ENCODE measurements at places on chromosomes 5 and 9.

DNA sequence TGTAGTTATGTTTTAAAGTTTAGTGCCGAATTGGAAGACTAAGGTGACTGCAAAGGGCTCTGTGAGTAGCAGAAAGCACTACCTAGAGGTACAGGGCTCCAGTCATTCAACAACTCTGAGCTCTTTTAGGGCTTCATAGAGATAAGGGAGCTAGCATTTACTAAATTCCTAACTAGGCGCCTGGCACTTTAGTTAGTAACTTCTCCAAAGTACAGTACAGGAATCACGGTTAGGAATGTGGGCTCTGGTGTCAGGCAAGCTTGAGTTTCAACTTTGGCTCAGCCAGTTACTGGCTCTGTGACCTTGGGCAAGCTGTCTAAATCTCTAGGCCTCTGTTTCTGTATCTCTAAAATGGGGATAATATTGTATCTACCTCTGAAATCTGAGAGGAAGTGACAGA, 115.3 kb downstream of the SLIT3 start:
- H3K4me3 ChIP-seq, result no peak overlapping the region
- no peaks in the 10 kb centered on the region for H3K4me1 ChIP-seq
- DNase-seq, result no peak
- no peak overlapping the region for H3K27ac ChIP-seq
- no peaks in the 10 kb centered on the region for H3K36me3 ChIP-seq

DNA sequence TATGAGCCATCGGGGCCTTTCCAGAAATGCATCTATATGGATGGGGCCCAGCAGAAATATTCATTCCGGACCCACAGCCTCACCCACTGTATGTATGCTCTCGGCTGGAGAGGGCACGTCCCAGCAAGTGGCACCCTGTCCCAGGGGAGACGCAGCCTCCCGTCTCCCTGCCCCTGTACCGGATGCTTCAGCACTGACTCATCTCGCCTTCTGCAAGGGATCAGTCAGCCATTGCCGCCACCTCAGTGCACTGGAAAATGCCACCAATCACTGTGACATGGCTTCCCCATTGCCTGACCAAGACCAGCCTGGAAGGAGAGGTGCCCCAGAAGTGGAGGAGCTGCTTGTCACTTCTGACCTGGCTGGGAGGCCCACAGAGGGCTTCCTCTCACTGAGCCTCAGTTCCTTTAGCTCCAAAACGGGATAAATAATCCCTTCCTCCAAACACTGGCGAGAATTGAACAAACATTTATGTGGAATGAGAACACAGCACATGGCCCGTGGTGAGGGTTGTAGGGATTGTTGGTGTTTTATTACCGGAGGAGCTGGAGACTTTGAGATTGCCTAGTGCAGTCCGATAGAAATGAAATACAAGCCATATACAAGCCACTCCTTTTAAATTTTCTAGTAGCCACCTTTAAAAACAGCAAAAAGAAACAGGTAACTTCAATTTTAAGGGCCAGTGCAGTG, 43.9 kb upstream of the ORM1 start:
- no peak overlapping the region for H3K27ac ChIP-seq
- no peak for DNase-seq
- no peaks in the 10 kb centered on the region for H3K36me3 ChIP-seq

GRCh38 chr9:21154018-21154608, 12.3 kb downstream of the IFNA21 start:
- no peaks in the 10 kb centered on the region for H3K36me3 ChIP-seq
- DNase-seq, result no peak
- H3K27me3 ChIP-seq, result peaks cover 7% of the 10 kb centered on the region
- no peak overlapping the region for H3K27ac ChIP-seq
- H3K4me1 ChIP-seq, result no peaks in the 10 kb centered on the region

DNA sequence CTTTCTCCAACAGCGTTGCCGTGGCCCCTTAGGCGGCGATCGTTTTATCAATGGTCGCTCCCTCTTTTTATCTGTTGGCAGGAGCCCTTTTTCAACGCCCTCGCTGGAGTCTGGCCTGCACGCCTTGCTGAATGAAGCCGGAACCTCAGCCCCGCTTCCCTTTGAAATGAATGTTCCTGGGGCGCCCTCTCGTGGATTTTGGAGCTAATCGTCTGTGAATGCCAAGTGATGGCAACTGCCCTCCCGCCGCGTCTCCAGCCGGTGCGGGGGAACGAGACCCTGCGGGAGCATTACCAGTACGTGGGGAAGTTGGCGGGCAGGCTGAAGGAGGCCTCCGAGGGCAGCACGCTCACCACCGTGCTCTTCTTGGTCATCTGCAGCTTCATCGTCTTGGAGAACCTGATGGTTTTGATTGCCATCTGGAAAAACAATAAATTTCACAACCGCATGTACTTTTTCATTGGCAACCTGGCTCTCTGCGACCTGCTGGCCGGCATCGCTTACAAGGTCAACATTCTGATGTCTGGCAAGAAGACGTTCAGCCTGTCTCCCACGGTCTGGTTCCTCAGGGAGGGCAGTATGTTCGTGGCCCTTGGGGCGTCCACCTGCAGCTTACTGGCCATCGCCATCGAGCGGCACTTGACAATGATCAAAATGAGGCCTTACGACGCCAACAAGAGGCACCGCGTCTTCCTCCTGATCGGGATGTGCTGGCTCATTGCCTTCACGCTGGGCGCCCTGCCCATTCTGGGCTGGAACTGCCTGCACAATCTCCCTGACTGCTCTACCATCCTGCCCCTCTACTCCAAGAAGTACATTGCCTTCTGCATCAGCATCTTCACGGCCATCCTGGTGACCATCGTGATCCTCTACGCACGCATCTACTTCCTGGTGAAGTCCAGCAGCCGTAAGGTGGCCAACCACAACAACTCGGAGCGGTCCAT, 10.0 kb downstream of the S1PR3 start:
- DNase-seq, result peak; percentile 77
- H3K27me3 ChIP-seq, result no peaks in the 10 kb centered on the region
- H3K27ac ChIP-seq, result no peak overlapping the region
- no peaks in the 10 kb centered on the region for H3K4me1 ChIP-seq
- H3K4me3 ChIP-seq, result no peak overlapping the region
- no peaks in the 10 kb centered on the region for H3K36me3 ChIP-seq

DNA sequence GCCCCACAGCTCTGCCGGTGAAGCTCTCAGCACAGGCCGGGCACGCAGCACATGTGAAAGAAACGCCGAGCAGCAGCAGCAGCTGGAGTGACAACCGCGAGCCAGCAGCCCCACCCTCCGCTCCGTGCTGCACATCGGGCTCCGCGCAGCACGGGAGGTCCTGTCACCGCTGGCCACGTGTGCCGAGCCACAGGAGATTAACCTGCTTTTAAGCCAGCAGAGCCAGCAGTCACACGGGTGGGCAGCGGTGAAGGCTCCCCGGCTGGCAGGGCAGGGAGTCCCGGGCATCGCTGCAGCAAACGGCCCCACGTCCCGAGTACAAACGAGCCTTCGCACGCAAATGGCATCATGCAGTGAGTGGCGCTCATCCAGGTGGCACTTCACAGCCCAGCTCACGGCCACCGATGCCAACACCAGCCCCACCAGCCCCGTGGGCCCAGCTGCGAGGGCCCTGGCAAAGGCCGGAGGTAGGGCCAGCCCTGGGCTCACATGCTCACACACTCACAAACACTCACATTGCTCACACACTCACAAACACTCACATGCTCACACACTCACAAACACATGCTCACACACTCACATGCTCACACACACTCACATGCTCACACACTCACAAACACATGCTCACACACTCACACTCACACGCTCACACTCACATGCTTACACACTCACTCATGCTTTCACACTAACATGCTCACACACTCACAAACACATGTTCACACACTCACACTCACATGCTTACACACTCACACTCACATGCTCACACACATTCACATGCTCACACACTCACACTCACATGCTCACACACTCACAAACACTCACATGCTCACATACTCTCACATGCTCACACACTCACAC, 11.1 kb downstream of the CCDC187 start:
- H3K4me1 ChIP-seq, result no peaks in the 10 kb centered on the region
- H3K27ac ChIP-seq, result no peak overlapping the region
- H3K36me3 ChIP-seq, result no peaks in the 10 kb centered on the region
- no peak overlapping the region for H3K4me3 ChIP-seq
- no peak for DNase-seq

- H3K4me3 ChIP-seq, result no peak overlapping the region
- no peaks in the 10 kb centered on the region for H3K27me3 ChIP-seq
- DNase-seq, result no peak
- H3K4me1 ChIP-seq, result no peaks in the 10 kb centered on the region
- H3K36me3 ChIP-seq, result no peaks in the 10 kb centered on the region
Measured at GRCh38 chr9:31776471-31776870, 608.0 kb upstream of the ACO1 start.

GRCh38 chr9:121929893-121930875, 162.9 kb downstream of the TTLL11 start:
- no peak overlapping the region for H3K27ac ChIP-seq
- no peak overlapping the region for H3K4me3 ChIP-seq
- no peak for DNase-seq
- H3K4me1 ChIP-seq, result no peaks in the 10 kb centered on the region

DNA sequence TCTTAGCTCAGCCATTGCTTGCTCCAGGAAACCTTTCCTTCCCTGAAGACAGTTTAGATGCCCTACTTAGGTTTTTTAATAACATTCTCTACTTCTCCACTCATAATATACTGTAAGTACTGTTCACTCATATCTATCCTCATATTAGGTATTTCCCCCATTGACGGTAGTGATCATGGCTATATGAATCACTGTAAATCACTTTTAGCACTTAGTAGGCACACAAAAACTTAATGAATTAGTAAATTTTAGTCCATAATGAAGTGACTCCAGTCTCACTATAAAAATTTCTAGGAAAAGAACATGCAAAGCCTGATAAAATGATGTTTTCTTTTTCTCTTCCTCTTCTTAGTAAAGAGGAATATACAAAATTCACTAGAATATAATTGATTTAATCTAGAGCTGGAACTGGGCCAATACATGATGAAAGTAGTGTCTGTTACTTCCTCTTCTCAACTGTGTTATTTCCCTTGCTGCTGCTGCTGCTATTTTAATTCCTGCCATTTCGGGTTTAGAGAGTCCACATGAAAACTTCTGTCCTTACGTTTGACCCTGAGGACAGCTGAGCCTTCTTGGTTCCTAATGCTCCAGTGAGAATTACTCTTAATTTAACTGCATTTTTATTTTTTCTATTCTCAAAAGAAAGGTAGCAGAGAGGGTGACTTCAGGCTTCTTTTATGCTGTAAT, 73.5 kb downstream of the LNPEP start:
- H3K4me1 ChIP-seq, result peaks cover 5% of the 10 kb centered on the region
- H3K27me3 ChIP-seq, result no peaks in the 10 kb centered on the region
- H3K36me3 ChIP-seq, result peaks cover 59% of the 10 kb centered on the region

DNA sequence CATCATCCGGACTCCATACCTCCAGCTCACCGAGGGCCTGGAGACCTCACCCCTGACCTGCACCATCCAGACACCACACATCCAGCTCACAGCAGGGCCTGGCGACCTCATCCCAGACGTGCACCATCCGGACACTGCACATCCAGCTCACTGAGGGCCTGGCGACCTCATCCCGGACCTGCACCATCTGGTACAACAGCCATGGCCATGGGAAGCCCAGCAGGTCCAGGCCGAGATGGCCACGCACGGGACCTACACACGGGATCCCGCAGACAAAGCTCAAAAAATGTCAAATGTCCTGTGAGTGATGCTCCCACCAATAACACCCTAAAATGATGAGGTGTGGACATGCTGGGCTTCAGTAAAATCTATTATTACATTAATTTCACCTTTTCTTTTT, 9.7 kb downstream of the TERT start:
- H3K27ac ChIP-seq, result no peak overlapping the region
- no peaks in the 10 kb centered on the region for H3K27me3 ChIP-seq
- H3K4me3 ChIP-seq, result no peak overlapping the region
- no peaks in the 10 kb centered on the region for H3K36me3 ChIP-seq
- DNase-seq, result no peak

- no peak overlapping the region for H3K27ac ChIP-seq
- no peak for DNase-seq
- no peaks in the 10 kb centered on the region for H3K27me3 ChIP-seq
- no peak overlapping the region for H3K4me3 ChIP-seq
- no peaks in the 10 kb centered on the region for H3K4me1 ChIP-seq
- no peaks in the 10 kb centered on the region for H3K36me3 ChIP-seq
Measured at GRCh38 chr9:70020217-70020616, 23.4 kb upstream of the MAMDC2 start.

DNA sequence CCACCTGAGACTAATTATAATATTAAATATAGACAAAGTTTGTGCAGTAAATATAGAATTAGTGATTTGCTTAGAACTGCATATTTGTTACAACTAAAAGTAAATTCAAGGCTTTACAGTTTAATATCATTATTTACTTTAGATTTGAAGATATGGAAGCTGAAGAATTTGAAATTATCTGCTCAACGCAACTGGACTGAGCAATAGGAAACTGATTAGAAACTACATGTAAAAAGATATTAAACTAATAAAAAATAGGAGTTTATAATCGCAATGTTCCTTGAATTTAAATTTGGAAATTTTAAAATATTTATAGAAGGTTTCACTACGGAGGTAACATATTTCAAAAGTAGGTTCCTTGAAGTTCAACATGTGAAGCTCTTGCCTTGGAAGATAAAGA, 55.2 kb downstream of the CDH10 start:
- no peak for DNase-seq
- no peak overlapping the region for H3K27ac ChIP-seq
- no peaks in the 10 kb centered on the region for H3K36me3 ChIP-seq
- H3K27me3 ChIP-seq, result no peaks in the 10 kb centered on the region

- peaks cover 8% of the 10 kb centered on the region for H3K27me3 ChIP-seq
- no peak overlapping the region for H3K4me3 ChIP-seq
- H3K4me1 ChIP-seq, result no peaks in the 10 kb centered on the region
- no peak for DNase-seq
- H3K27ac ChIP-seq, result no peak overlapping the region
Measured at GRCh38 chr9:22447618-22448305, 1.1 kb downstream of the DMRTA1 start.

GRCh38 chr9:98401140-98402018, 145.9 kb upstream of the TBC1D2 start:
- DNase-seq, result no peak
- H3K4me1 ChIP-seq, result no peaks in the 10 kb centered on the region
- H3K4me3 ChIP-seq, result no peak overlapping the region
- H3K27me3 ChIP-seq, result no peaks in the 10 kb centered on the region
- H3K36me3 ChIP-seq, result no peaks in the 10 kb centered on the region

DNA sequence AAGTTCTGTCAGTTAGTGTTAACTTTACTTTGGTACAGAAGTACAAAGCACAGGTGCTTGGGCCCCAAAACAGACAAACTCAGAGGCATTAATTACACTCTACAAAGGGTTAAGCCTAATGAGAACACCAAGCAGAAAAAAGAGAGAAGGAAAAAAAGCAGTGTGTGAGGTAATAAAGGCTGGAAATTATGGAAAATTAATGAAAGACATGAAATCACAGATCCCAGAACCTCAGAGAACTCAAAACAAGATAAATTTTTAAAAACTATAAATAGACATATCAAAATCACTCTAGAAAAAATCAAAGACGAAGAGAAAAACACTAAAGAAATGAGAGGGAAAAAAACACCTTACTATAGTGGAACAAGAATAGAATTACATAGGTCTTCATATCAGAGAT, 354.2 kb upstream of the ADAMTS16 start:
- H3K27ac ChIP-seq, result no peak overlapping the region
- no peak overlapping the region for H3K4me3 ChIP-seq
- no peaks in the 10 kb centered on the region for H3K27me3 ChIP-seq
- no peaks in the 10 kb centered on the region for H3K36me3 ChIP-seq

GRCh38 chr9:138047469-138048040, 170.0 kb downstream of the CACNA1B start:
- no peak overlapping the region for H3K4me3 ChIP-seq
- no peaks in the 10 kb centered on the region for H3K4me1 ChIP-seq
- no peaks in the 10 kb centered on the region for H3K27me3 ChIP-seq
- H3K27ac ChIP-seq, result no peak overlapping the region

GRCh38 chr9:127278372-127278771, 13.8 kb downstream of the GARNL3 start:
- no peak overlapping the region for H3K27ac ChIP-seq
- DNase-seq, result no peak
- no peaks in the 10 kb centered on the region for H3K4me1 ChIP-seq
- no peaks in the 10 kb centered on the region for H3K27me3 ChIP-seq

All from T-cell (primary cell).